ENCODE measurements at places on chromosomes 13 and 19.
A peak's percentile ranks its signal among the peaks of the same experiment; 100 is the strongest.

DNA sequence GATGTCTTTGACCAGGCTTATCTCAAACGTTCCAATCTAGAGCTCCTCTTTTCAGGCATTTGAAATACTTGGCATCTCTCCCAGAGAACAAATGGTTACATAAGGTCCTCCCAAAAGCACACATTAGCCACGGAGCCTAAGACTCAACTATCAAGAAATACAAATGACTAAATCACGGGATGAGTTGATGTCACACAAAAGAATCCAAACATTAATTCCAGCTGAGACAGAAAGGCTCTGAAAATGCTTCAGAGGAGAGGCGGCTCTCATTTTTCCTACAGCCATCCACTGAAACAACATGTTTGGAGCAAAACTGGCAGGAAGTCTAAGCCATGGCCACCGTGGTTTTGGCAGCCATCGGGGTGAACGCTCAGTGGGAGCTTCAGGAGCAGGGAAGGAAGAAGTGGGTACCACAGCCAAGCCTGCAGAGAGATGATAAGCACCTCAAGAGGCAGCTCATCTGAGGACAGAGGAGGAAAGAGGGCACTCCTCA, 122.5 kb downstream of the STK24 start:
- no peak for DNase-seq

DNA sequence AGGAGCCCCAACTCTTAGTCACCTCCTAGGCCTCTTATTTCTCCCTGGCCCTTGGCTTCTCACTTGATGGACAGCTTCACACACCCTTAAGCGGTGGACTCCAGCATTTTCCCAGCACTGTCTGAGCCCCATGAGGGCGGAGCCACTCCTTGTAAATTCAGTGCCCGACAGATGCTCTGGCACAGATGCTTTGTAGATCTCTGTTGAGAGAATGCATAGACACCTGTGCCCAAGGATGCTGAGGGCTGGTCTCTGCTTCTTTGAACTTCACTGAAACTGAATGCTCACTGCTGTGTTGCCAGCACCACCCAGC, 3.3 kb downstream of the SYCN start:
- DNase-seq, result no peak

GRCh38 chr13:92224825-92225224, 826.4 kb downstream of the GPC5 start:
- no peak for DNase-seq

DNA sequence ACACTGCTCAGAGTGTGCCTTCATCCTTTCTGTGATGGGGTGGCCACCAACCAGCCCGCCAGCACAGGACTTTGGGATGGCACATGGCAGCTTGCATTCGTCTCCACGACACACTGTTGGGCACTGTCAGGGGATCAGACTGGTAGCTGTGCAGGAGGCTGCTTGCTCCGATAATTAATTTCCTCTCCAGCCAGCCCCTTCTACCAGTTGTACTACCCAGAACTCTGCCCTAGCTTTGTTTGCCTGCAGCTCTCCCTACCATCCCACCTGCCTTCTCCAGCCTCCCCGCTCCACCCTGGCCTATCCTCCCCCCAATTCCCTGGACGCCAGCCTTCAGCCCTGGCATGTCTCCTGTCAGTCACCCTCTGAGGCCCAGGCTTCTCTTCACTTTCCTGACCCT, 228.3 kb downstream of the TSHZ3 start:
- no peak for DNase-seq

DNA sequence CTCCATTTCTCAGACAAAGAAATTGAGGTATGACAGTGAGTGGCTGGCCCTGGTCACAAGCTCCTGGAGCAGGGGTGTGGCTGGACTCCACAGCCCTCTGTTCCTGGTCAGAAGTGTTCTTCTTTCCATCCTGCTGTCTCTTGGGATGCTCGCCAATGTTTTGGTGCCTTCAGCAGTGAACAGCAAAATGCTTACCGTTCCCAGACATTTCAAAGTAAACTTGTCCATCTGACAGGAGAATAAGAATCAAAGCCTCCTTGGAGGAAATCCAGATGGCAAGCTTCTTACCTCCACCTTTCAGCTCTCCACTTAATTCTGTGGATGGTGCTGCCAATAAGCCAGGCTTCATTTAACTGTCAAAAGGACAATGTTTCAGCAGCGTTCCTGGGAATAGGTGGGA, 954.1 kb downstream of the UQCRFS1 start:
- no peak for DNase-seq

GRCh38 chr19:31586282-31586681, 237.0 kb upstream of the TSHZ3 start:
- DNase-seq, result no peak

DNA sequence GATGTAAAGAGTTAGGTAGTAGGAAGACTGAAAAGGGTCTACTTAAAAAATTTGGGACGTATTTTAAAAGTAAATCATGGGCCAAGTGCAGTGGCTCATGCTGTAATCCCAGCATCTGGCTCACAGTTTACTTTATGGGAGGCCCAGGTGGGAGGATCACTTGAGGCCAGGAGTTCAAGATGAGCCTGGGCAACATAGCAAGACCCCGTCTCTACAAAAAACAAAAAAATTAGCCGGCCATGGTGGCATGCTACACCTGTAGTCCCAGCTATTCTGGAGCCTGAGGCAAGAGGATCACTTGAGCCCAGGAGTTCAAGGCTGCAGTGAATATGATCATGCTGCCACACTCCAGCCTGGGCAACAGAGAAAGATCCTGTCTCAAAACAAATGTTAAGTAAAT, 23.0 kb downstream of the UTP14C start:
- DNase-seq, result no peak

- DNase-seq, result peak; percentile 24
Observed at GRCh38 chr19:2043961-2044708, 6.9 kb downstream of the MKNK2 start.

GRCh38 chr19:1850809-1851653, 2.7 kb upstream of the REXO1 start:
- no peak for DNase-seq

DNA sequence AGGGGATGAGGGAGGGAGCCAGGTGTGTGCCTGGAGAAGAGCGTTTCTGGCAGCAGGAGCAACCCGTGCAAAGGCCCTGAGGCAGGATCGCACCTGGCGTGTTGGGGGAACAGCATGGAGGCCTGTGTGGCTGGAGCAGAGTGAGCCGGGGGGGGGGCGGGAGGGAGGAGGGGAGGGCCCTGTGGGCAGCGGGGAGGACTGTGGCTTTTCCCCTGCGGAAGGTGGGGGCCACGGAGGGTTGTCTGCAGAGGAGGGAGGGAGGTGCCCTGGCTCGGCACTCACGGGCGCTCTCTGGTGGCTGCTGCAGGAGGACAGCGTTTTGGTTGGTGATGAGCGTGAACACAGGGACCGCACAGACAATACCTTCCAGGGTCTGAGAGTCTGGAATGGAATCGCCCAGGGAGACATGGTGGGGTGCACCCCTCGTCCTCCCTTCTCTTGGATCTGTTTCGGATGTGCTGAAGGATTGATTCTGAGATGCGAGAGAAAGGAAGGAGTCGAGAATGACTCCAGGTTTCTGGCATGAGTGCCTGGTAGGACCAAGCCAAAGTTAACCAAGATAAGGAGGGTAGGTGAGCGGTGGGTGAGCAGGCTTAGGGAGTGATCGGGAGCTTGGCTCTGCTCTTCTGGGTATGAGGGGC, 6.5 kb downstream of the RAB11B start:
- peak; percentile 74 for DNase-seq

DNA sequence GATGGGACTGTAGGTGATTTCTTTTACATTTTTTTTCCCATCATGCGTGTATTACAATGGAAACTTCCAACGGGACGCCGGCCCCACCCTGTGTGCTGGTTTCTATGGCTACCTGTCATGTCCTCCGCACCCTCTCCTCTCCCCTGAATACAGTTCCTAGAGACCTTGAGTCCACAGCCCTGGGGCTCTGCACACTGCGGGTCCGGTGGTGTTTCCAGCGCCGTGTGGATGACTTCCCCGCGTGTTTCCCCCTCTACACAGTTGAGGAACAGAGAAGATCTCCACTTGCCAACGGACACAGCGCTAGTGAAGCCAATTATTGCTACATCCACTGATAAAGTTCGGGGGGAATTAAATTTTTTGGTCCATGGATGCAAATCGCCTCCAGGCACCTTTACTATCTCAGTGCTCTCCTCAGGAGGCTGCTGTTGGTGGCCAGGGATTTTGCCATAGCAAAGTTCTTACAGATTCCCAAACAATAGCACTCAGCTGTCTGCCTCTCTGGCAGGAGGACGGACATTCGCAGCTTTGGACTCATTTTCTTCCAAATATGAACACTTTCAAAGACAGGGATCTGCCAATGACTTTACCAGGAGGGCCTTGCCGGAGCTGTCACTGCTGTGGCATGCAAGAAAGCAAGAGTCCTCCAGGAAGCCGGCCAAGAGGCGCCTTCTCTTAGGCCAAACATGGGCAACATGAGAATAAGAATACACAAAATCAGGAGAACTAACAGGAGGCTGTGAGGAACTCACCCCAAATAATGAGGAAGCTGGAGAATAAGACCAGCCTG, 39.3 kb upstream of the GAS6 start:
- no peak for DNase-seq

GRCh38 chr19:372306-372890, 27.8 kb upstream of the MIER2 start:
- DNase-seq, result no peak

- DNase-seq, result no peak
Observed at GRCh38 chr13:47859165-47859564, 141.9 kb downstream of the SUCLA2 start.

- DNase-seq, result no peak
Observed at GRCh38 chr19:375395-376110, 31.0 kb upstream of the MIER2 start.

- DNase-seq, result no peak
Observed at GRCh38 chr13:60094385-60095088, 69.2 kb downstream of the DIAPH3 start.

Data from CD8-positive, alpha-beta memory T cell (primary cell).